Activated CD8-positive, alpha-beta memory T cell treated with anti-CD3 and anti-CD28 coated beads for 4 hours (primary cell): ENCODE measurements at places on chromosomes 5 and 9.

- DNase-seq = no peak
Measured at GRCh38 chr5:138828556-138828955, 46.6 kb downstream of the LRRTM2 start.

- no peak for DNase-seq
Measured at GRCh38 chr9:133509179-133510083, 15.3 kb downstream of the MYMK start.

- DNase-seq = no peak
Measured at GRCh38 chr9:20624201-20625002, 2.1 kb upstream of the MLLT3 start.

DNA sequence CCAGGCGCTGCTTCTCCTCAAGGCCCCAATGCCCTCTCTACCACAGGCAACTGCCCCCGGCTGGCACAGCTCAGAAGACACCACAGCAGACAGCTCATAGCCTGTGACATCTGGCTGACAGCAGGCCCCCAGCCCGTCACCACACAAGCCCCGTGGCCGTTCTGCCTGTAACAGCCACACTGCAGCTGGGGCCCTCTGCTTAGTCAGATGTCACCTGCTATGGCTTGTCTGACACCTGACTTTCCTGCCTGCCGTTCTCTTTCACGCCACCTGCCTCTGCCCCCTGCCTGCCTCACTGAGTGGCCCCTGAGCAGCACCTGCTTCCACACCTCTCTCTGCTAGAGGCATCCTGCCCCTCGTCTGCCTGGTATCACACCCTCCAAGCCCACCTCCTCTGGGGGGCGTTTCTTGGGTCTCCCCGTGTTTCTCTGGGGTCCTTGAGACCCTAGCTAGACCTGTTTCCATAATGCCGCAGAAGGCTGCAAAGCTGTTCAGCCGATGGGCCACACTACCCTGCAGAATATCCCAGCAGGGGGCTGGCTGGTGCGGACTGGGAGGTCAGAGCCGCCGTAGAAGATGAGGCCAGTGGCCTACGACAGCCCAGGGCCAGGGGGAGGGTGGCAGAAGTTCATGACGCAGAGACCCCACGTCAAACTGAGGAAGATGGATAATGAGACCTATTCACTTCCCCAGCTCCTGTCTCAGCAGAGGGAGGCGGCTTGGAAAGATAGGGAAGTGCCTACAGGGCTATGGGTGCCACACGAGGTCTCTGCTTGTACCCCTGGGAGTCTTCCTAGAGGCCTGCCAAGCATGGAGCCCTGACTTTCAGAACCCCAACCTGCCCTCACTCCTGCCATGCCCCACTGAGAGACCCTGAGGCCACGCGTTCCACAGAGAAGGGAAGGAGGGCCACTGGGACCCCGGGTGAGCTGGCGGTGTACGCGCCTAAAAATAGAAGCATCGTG is 95.1 kb downstream of the ZNF354C start:
- no peak for DNase-seq

DNA sequence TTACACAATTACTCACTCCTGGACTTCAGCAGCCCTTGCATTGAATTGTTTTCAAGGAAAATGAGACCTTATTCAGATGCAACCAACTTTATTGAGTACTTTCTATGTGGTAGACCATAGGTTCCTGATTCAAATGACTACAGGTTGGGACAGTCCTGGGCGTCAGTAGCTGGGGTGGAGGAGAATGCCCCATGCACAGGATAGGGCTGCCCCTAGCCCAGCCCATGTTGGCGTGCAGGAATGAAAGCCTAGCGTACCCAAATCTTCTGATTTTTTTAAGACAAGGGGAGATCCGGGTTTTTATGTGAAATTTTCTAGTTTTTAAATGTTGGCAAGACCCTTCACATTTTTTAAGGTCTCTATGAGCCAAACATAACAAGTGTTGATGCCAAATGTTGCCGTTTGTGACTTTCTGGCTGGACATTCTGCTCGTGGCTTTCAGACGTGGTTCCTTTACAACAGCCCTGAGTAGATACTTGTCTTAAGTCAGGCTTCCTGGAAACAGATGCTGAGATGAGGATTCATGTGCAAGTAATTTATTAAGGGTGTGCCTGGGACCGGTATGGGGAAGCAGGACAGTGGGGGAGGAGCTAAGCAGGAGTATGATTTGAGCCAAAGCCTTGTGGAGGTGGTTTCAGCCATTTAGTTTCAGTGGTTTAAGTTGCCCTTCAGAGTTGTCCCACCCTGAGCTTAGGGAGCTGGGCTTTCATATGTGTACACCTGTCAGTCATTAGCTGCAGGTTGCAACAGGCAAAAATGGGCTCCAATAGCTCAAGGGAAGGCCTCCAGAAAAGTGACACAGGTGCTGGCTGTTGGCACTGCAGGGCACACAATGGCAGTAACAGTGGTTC is 154.1 kb downstream of the NTRK2 start:
- DNase-seq = no peak

DNA sequence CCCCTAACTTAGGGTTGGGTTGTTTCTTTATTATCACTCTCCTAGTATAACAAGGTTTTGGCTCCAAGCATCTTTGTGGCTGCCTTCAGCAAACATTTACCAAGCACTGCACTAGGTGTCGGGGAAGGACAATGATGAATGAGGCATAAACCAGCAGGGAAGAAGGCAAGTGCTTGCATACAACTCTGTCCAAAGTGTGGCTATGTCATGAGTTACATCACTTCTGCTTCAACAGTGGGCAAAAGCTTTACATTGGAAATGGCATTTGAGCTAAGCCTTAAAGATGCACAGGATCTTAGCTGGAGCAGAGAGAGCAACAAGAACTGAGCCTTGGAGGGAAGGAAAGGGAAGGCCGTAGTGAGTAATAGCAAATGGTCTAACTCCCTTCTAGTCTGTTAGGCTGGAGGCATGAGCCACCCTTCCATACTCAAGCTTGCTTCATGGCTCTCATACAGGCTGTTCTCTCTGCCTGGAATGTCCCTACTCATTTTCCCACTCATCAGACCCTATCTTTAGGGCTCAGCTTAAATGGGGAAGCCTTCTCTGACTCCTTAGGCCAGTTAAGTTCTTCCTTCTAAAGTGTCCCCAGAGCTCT is 121.8 kb downstream of the SEMA6A start:
- no peak for DNase-seq

GRCh38 chr5:932628-933250 is 40.1 kb downstream of the TRIP13 start:
- no peak for DNase-seq

DNA sequence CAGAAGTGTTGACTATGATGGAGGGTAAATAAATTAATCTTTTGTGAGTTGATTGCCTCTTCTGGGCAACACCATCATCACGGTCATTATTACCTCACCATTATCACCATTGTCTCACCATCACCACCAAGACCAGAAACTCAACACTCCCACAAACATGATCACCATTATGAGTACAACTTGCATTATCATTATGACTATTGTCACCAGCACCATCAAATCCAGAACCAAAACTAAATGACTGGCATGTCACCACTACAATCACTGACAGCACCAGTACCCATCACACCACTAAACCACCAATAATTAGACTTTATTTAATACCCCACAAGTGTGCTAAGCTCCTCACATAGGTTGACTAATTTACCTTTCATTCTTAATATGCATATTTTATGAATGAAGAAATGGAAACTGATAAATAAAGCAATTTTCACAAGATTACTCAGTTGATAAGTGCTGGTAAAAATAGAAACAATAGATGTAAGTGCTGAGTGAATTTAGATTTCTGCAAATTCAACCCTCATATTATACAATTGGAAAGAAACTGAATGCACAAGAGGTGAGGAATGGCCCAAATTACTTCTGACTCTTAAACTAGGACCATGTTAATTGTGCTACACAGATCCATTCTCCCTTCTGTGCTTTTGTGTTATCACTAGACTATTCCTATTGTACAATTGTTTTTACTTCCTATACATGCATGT is 517.8 kb upstream of the PAPPA start:
- DNase-seq = no peak

DNA sequence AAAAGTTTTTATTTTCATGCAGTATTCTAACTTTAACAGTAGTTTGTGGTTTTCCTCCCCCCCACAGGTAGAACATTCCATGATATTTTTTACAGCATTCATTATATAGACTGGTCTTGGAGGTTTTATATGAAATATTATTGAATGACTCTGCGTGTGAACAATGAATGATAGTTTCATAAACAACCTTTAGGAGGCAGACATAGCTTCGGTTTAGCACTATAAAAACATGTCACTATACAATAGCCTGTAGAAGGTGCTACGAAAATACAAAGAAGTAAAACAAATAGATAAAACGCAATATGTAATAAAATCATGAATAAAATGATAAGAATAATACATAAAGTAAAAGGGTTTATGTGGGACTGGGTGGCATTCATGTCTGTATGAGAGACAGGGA is 8.5 kb downstream of the KLF4 start:
- no peak for DNase-seq

- DNase-seq = no peak
Measured at GRCh38 chr5:131609774-131610173, 25.3 kb downstream of the RAPGEF6 start.

DNA sequence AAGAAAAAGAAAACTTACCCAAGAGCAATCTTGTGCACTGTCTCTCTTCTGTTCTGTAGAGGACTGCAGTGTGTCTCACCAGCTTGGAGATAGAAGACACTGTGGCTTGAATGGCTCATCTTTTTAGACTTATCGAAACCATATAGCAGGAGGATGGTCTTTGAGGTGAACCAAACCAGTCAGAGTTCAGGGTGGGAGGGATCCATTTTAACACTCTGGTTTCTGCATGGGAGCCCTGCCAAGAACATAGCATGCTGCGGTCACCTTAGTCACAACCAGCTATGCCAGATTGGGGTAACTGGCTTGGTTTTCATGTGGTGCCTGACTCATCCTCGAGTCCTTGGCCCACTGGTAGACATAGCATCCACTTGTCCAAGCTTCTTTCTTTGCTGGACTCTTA is 135.1 kb downstream of the PAPPA start:
- DNase-seq = no peak

DNA sequence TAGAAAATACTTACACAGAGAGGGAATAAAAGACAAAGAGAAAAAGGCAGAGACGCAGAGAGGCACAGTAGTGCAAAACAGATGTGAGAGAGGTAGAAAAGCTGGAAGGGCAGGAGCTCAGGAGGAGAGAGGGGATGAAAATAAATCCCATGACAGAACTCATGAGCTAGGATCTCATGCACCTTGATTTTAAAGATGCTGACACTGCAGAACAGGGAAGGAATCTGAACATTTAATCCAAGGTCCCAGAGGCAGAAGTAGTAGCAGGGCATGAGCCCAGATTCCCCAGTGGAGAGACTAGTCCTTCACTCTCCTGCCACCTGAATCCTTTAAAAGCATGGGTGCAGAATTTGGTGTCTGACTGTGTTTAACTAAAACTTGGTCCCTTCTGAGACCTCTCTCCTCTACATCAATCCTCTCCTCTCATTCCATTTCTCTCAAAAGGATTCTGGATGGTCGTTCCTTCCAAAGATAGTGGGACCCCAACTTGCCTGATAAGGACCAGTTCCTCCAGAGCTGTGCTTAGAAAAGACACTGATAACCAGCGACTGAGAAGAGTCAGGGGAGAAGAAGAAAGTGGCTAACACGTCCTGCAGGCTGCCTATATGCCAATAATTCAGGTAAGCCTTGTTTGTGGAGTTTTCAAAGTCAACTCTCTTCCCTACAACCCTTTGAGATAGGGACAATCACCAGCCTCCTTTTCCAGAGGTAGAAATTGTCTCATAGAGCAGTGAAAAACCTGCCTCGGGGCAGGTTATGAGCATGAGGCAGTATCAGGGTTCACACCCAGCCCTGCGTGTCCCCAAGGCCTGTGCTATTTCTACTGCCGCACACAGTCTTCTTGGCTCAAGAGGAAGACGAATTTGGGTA is 203.2 kb upstream of the TRIM32 start:
- DNase-seq = no peak

DNA sequence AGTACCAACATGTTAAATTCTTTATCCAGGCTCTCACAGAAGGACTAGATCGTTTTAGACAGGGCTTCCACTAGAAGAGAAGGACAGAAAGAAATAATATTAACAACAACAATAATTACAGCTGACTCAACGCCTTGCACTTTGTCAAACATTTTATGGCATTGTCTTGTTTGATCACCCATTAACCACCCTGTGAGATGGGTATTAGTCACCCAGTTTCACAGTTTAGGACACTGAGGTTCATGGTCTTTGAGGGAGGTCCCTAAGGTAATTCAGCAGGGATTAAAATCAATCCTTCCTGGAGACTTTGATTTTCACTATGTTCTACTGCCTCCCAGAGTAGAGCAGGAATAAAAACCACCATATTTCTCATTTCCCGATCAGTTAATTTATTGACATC is 51.4 kb upstream of the BNC2 start:
- DNase-seq = no peak

- no peak for DNase-seq
Measured at GRCh38 chr5:8289779-8290178, 420.8 kb downstream of the MTRR start.

- no peak for DNase-seq
Measured at GRCh38 chr5:178324481-178325310, 92.1 kb upstream of the PHYKPL start.

GRCh38 chr9:124079176-124079925 is 67.8 kb downstream of the LHX2 start:
- no peak for DNase-seq

DNA sequence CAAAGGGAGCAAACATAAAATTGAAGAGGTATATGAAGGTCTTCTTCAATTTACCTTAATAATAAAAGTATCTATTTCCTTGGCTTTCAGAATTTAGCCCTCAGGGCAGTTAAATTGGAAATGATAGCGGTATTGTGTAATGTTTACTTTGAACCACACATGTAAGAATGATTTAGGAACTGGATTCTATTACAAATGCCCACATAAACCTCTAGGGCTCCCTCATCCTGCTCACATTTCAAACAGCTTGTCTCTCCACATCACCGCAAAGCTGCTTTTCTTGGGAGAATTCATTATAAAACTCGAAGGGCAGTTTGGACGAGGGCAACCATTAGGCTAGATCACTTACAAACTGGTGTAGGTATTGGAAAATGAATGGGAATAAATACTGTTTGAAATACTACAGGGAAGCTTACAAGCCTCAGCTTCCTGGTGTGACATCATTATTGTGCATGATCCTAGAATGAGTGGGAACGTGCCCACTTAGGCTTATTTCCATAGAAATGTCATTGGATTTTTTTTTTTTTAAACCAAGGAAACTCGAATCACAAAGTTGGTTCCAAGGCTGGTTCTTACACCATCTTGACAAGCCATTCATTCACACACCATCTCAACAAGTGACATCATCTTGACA is 47.3 kb downstream of the MTRR start:
- no peak for DNase-seq

DNA sequence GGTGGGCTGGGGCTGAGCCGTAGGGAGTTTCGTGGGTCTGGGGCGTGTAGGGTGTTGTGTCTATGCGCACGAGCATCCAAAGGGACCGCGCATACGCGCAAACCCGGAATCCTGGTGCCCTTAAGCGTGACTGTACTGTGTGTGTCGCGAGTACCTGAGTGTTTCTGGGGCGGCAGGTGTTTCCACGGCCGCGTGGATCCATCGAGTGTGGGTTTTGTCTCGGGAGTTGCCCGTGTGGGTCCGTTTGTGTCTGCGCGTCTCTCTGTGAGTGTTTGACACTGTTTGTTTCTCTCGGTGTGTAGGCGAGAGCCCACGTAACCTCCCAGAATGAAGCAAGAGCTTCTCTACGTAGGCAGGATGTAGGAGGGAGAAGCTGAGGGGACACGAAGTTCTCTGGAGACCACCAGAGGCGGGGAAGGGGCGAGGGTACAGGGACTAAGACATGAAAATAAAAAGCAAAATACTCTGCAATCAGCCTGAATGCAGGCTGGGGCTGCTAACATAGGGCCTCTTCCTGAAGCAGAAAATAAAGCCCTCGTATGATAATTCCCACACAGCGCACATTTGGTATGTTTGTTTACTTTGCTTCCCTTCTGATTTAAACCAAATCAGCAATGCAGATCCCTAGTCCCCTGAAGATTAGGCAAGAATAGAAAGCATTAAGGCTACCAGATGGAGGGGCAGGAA is 588 bp upstream of the BRINP1 start:
- no peak for DNase-seq
